ENCODE measurements at places on chromosomes 6 and 20.

DNA sequence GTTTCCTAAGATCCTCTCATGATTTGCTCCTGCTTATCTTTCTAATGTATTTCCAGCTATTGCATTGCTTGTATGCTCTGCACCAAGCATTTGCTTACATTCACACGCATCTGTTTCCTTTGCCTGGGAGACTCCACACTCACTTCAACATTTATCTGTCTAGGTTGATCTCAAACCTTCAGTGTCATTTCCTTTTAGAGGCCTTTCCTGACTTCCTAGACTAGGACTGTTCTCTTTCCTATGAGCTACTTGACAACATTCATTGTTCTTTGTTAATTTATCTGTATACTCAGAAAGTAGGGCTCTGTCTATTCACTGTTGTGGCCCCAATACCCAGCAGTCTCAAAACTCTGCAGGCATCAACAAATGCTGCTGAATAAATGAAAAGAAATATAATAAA lies 84.4 kb downstream of the WASF1 start:
- no peak for DNase-seq

GRCh38 chr6:161035182-161035980 lies 43.8 kb downstream of the MAP3K4 start:
- DNase-seq, result no peak

GRCh38 chr20:20224806-20225205 lies 143.1 kb upstream of the INSM1 start:
- DNase-seq, result no peak

GRCh38 chr6:156545931-156546330 lies 231.2 kb upstream of the ARID1B start:
- DNase-seq, result no peak

- DNase-seq, result no peak
Observed at GRCh38 chr20:41177636-41178035, 40.3 kb downstream of the PLCG1 start.

- no peak for DNase-seq
Observed at GRCh38 chr6:99821164-99821563, 172.9 kb downstream of the MCHR2 start.

DNA sequence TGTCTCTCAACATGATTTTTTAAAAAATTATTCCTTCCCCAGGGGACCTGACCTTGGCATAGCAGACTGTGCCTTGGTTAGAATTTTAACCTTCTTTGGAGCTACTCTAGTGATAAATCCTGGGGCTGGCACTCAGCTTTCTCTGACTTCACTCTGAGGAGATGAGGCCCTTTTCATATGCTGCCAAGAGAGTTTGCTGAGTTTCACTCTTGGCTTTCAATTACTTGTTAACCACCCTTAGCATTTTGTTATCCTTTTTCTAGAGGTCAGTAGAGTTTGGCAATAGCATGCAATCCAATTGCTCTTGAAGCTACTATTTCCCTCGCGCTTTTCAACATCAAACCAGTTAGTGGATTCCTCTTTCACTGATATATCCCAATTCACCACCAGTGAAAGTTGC lies 920.3 kb downstream of the EYS start:
- DNase-seq, result no peak

DNA sequence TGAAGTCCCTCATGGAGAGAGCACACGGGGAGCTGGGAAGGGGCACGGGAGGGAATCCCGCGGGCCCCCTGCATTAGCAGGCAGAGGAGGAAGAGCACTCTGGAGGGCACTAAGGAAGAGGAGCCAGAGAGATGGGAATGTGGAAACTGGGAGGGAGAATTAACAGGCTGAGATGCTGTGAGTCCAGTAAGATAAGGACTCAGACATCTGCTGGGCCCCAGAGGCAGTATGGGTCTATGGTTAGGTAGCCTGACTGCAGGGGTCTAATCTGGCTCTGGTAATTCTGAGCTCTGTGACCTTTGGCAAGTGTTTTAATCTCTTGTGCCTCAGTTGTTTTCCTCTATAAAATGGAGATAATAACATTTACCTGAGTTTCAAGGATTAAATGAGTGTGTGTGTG lies 15.7 kb upstream of the SRSF3 start:
- no peak for DNase-seq

GRCh38 chr6:39193201-39193791 lies 36.0 kb downstream of the KCNK5 start:
- no peak for DNase-seq

GRCh38 chr6:41451515-41452163 lies 94.5 kb upstream of the FOXP4 start:
- no peak for DNase-seq

GRCh38 chr20:8805737-8806442 lies 263.0 kb upstream of the PLCB4 start:
- DNase-seq, result no peak

DNA sequence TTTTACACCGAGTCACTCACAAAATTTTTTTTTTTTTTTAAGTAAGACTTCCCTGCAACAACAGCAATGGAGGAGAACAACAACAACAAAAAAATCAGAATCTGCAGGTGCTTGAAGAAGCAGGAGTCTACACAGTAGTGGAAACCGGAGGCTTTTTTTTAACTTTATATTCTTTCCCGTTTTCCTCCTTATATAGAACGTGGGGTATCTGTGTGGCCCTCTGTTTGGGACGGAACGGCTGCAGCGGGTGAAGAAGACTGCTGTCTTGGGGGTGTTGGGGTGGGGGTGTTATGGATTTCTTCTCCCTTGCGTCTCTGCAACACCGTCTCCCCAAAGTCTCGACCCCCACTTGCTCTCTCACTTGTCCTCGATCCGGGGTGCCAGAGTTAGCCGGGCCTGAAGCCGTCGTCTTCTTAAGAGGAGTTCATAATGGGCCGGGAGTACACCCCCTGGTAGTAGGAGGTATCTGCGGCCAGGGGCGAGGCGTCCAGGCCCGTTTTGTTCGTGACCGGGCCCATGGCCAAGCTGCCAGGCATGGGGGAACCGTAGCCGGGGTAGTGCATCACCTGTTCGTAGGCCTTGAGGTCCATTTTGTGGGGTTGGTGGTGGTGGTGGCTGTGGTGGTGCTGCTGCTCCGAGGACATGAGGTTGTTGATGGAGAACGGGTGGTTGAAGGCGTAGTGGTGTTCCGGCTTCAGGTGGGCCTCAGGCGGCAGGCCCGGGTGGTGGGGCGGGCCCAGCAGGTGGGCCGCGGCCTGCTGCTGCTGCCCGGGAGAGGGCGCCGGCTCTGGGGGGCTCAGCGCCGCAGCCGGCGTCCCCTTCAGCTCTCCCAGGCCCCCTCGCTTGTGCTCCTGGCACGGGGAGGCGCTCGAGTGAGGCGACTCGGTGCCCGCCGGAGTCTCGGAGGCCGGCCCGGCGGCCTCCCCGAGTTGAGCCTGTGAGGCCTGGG lies 2.7 kb downstream of the FOXA2 start:
- no peak for DNase-seq

DNA sequence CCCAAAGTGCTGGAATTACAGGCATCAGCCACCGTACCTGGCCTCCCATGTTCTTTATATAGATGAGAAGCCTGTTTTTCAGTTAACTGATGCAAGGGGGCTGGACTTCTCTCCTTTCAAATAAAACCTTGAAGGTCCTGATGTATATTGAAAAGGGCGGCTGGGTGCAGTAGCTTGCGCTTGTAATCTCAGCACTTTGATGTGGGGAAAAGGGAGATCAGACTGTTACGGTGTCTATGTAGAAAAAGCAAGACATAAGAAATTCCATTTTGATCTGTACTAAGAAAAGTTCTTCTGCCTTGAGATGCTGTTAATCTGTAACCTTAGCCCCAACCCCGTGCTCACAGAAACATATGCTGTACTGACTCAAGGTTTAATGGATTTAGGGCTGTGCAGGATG lies 16.1 kb upstream of the SAMHD1 start:
- no peak for DNase-seq

GRCh38 chr6:148470606-148471465 lies 128.2 kb downstream of the SASH1 start:
- DNase-seq, result no peak

DNA sequence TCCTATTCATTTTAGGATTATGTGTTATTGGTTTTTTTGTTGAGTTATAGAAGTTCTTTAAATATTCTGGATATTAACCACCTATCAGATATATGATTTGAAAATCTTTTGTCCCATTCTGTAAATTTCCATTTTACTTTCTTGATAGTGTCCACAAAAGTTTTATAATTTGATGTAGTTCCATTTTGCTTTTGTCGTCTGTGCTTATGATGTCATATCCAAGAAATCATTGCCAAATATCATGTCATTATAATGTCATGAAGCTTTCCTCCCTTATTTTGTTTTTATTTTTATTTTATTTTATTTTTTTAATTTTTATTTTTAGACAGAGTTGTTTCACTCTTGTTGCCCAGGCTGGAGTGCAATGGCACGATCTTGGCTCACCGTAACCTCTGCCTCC lies 21.0 kb upstream of the NANP start:
- DNase-seq, result no peak

GRCh38 chr20:21052686-21053001 lies 53.5 kb downstream of the LINC00237 start:
- DNase-seq, result no peak

GRCh38 chr6:30681766-30682142 lies 4.7 kb downstream of the PPP1R18 start:
- DNase-seq, result no peak

GRCh38 chr20:37192137-37192854 lies 12.9 kb upstream of the MROH8 start:
- DNase-seq, result peak; percentile 57

DNA sequence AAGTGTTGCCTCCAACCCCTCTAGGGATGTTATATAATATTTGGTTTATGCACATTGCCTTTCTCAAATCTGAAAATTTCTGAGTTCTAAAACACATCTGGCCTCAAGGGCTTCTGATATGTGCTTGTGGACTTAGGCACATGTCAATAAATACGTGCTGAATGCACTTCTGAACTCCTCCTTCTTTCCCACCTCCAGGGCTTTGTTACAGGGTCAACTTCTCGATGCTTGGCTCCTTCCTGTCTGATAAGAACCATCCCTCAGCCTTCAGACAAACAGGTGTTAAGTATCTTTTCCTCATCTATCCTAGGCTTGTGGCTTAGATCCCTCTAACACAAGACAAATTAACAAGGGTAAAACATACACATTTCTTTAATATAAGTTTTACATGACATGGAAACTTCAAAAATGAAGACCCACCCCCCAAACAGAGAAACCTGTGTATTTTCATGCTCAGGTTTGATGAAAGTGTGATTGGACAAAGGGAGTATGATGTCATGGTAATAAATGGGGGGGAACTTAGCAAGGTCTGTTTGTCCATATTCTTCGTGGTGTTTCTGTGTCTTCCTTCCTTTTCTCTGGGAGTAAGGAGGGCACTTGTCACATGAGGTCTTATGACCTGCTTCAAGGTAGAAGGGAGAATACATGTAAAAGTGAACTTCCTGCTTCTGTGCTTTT lies 326.9 kb downstream of the CD83 start:
- no peak for DNase-seq

DNA sequence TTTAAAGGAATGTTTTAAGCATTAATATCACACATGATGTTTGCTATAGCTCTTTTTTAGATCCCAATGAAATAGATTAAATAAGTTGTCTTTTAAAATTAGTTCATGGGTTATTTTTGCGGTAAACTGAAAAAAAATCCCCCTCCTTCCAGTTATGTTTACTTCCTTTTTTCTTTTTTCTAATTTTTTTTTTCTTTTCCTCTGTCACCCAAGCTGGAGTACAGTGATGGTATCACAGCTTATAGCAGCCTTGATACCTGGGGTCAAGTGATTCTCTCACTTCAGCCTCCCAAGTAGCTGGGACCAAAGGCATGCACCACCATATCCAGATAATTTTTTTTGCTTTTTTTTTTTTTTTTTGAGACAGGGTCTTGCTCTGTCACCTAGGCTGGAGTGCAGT lies 17.8 kb upstream of the SCAF8 start:
- no peak for DNase-seq
